Effector memory CD4-positive, alpha-beta T cell (primary cell): ENCODE measurements at places on chromosomes 11 and 22.

- DNase-seq: no peak
Measured at GRCh38 chr11:32172848-32173834, 82.3 kb downstream of the RCN1 start.

GRCh38 chr11:64553554-64554201 lies 37.3 kb upstream of the SLC22A12 start:
- DNase-seq: peak; percentile 12

GRCh38 chr11:81942646-81943045 lies 791.0 kb downstream of the FAM181B start:
- no peak for DNase-seq

GRCh38 chr11:60933416-60934123 lies 9.3 kb downstream of the TMEM132A start:
- no peak for DNase-seq

DNA sequence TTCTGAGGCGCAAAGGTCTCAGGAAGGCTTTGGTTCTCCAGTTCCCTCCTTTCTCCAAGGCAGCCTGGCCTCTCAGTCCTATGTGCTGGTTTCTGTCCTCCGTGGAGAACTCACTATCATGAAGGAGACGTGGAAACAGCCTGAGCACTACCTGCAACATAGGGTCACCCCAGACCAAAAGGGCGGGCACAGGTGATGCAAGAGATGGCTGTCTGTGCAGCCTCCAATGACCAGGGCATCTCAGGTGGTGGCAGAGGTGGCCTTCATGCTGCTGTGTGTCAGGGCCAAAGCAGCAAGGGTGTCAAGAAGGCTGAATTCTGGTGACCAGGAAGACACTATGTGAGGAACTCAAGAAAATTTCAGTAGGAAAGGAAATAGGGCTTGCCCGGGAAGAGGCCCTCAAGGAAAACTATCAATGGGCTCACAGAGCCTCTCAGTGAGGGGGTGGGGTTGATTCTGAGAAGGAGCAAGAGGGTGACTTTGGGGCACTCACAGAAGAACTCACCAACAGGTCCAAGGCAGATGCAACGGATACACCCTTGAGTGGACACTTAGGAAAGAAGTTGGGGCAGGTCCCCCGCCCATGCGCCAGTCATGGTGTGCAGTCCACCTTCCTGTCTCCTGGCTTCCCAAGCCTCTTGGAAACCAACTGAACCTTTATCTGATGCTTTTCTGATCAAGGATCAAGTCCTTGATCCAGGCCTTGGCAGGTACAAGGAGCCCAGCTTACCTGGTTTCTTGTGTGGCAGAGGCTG lies 212.3 kb upstream of the B3GAT1 start:
- DNase-seq: no peak

GRCh38 chr11:61667684-61668305 lies 12.4 kb upstream of the DAGLA start:
- DNase-seq: no peak
